HuH-7.5 (cell line): ENCODE measurements at places on chromosomes 11 and 22.
A peak's percentile ranks its signal among the peaks of the same experiment; 100 is the strongest.

GRCh38 chr11:122661182-122661945 is 5.8 kb downstream of the UBASH3B start:
- DNase-seq, result no peak

- DNase-seq, result peak; percentile 36
Observed at GRCh38 chr11:77547863-77548551, 41.7 kb upstream of the AQP11 start.

- no peak for DNase-seq
Observed at GRCh38 chr11:107263844-107264563, 193.6 kb downstream of the CWF19L2 start.

DNA sequence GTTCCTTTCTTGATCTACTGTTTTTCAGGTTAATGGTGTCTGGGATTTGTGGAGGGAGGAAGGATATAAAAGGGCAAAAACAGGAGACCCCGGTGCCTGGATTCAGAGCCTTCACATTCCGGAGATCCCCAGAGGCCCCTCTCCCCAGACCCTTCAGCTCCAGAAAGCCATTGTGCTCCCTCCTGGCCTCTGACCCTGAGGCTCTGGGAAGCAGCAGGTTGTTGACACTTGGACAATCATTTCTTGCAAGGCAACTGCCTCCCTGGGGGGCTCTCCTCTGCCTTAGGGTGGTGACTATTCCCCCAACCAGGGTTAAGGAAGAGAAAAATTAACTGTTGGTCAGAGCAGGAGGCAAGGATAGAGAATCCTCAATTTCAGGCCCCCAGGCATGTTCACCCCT is 86.9 kb upstream of the NNMT start:
- no peak for DNase-seq

GRCh38 chr22:27574002-27574366 is 227.6 kb downstream of the MN1 start:
- DNase-seq, result no peak

DNA sequence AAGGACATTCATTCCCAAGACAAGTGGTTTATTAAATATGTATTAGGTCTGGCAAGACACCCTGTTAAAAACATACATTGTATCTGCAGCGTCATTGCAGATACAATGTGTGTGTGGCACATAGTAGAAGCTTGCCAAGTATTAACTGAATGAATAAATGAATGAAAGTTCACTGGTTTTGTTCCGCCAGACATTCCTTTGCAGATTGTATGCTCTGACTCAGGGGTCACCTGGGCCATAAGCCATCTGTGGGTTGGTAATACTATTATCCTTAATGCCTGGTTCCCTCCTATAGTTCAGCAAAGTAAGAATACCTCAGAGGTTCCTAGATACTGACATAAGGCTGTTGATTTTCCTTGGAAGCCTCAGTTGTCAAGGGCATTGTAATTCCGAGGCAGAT is 377.3 kb upstream of the CCDC90B start:
- DNase-seq, result no peak

- no peak for DNase-seq
Observed at GRCh38 chr11:64790205-64791095, 12.1 kb upstream of the SF1 start.

DNA sequence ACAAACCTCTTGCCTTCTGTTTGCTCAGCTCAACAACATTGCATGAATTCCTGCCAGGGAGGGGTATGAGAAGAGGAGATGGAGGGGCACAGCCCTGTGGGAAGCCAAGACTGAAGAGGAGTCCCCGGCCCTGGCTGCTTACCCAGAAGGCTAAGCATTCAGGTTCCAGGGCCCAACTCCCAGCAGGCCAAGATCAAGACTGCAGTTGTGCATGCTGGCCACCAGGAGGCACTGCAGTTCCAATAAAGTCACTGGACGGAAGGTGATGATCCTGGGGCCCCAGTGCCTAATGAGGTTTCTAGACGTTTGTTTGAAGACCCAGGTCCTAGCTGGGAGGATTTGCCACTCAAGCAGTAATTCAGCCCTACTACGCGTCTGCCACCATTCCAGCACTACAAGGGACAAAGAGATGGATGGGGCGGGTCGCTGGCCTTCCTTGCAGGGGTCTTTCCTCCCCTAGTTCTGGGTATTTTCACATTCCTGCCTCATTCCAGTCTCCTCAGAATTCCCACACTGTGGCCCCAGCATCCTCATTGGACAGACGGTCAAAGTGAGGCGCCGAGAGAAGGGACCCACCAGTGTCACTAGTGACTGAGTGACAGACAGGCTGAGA is 23.6 kb downstream of the ALX4 start:
- DNase-seq, result no peak

DNA sequence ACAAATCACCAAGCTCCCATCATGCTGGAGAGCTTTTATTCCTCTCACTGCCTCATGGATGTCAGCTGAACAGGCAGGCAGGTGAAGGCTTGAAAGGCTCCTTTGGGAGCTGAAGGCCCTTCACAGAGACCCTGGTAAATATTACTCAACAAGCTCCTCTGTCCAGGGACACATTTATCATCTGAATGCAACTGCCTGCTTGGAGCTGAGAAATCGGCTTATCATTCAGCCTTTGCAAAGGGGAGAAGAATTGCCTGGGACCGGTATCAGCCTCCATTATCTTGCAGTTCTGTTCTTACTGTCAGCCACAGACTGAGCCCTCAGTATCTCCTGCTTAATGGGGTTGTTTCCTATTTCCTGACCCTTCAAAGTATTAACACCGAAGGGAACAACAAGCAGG is 113.8 kb upstream of the PITPNB start:
- no peak for DNase-seq

- DNase-seq, result no peak
Observed at GRCh38 chr11:64726211-64726641, 3.2 kb upstream of the NRXN2 start.

- no peak for DNase-seq
Observed at GRCh38 chr11:13152736-13153541, 124.7 kb upstream of the BMAL1 start.

DNA sequence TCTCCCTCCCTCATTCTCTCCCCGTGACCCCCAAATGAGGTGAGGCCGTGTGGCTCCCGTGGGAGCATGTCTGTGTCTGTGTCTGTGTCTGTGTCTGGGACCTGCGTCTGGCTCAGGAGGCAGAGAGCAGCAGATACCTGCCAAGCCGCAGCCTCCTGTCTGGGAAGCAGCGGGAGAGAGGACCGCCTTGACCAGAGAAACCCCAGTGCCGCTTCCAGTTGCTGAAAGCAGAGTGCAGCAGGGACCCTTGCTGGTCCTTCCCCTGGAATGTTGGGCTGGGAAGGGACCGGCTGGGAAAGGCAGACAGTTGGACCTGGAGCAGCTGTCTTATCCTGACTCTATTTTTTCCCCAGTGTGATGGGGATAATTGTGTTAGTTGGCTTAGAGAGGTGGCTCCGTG is 525 bp downstream of the CSDC2 start:
- DNase-seq, result no peak

DNA sequence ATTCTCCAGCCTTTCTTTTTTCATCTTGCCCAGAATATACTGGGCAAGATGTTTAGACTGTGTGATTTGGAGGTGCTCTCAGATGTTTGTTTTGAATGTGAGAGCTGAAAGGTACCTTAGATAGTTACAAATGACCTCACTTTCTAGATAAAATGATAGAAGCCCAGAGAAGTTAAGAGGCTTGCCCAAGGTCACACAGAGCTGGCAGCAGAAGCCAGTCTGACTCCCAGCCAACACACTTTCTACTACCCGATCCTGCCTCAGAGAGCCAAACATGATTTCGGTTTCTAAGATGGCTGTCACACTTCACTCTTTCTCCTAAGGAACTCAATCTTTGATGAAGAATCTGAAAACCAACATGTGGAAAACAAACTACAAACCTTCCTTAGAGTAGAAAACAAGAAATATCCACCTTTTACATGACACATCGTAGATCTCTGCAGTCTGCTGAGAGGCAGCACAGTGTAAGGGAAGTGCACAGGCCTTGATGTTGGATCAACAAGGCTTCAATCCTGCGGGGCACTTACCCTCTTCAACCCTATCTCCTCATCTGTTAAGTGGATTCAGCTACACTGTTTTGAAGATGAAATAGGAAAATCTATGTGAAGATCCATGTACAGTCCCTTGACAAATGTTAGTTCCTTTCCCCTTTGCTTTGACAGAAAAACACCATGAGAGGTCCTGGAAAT is 58.6 kb downstream of the SYTL2 start:
- DNase-seq, result no peak

DNA sequence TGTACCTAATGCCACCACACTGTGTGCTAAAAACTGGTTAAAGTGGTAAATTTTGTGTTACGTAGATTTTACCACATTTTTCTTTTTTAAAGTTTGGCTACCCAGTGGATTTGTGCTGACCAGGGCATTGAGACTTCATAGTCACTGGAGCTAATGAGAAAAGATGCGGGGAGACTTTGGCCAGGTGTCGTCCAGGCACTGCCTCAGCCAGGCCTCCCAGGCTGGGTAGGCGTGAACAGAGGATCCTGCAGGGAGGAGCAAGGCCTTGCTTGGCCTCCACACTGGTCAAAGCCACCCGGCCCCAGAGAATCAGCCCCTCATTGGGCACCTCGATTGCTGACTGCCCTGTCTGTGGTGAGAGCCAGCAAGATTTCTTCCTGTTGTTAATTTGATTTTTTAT is 13.4 kb upstream of the MGAT3 start:
- DNase-seq, result no peak

GRCh38 chr22:27116312-27117086 is 459.1 kb downstream of the MIAT start:
- no peak for DNase-seq

DNA sequence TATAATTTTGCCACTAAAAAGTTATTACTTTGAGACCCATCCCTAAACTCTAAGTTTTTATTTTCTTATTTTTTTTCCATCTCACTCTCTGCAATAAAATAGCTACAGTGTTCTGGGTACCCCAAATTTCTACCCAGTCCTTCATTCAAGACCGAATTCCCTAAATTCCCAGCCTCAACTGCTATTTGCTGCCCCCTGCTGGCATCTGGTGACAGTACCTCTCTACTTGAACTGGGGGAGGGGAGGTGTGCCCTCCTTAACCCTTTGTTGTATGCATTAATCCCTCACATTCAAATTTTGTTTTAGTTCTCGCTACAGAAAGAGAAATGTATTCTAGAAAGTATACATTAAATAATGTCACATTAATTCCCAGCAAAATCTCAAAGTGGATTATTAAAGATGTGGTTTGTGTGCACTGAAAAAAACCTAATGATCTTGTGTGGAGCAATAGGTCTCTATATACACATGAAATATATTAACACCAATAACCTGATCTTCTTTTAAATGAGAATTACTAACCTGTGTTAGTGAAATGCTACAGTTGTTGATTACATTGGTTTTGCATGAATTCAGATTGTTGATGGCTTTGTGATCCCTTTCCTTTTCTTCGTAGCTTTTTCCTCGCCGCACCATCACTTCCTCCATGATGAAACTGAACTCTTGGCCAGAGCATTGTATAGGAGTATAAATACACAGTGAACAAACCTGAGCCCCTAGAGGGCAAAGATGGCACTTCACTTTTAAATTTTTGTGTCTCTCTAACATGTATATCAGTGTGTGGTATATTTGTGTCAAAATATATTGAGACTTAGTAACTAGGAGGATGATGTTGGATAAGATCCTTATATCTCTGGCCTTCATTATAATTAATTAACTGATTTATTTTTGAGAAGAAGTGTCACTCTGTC is 590.0 kb downstream of the METTL15 start:
- peak; percentile 22 for DNase-seq

- DNase-seq, result no peak
Observed at GRCh38 chr11:4066910-4067309, 27.7 kb upstream of the RRM1 start.

- DNase-seq, result no peak
Observed at GRCh38 chr11:66739983-66740382, 11.0 kb upstream of the SPTBN2 start.

- DNase-seq, result no peak
Observed at GRCh38 chr11:9158898-9159391, 67.5 kb upstream of the SCUBE2 start.

GRCh38 chr11:68839054-68839865 is 2.5 kb downstream of the CPT1A start:
- peak; percentile 100 for DNase-seq

- DNase-seq, result no peak
Observed at GRCh38 chr11:19962801-19963175, 197.5 kb downstream of the DBX1 start.

DNA sequence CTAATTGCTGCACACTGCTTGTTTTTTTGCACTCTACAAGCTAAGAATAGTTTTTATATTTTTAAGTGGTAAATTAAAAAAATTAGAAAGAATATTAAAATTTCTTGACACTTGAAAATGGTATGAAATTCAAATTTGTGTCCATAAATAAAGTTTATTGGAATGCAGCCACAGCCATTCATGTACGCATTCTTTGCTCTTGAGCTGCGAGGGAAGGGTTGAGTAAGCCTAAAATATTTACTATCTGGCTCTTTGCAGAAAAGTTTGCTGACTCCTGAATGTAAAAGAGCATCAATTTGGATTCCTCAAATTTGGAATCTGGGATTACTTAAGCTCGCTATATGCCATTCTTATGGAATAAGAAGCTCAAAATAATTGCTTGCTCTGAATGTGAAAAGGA is 3.4 kb upstream of the ADAMTS8 start:
- no peak for DNase-seq

DNA sequence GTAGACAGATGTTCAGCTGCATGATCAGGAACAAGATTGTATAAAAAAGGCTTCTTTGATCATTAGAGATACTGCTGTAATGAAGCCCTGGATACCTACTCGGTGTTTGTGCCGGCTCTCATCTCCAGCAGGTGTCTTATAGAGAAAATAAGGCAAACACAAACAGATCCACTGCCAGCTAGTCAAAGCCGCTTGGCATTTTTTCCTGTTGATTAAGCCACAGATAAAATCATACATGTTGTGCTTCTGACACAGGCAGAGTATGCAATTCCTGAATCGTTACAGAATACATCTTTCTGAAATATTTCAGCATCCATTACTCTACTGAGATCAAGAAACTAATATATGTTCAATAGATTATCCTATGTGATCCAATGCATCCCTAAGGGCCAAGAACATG is 206.9 kb downstream of the CADM1 start:
- no peak for DNase-seq

GRCh38 chr11:1546077-1546535 is 26.0 kb downstream of the DUSP8 start:
- DNase-seq, result no peak

GRCh38 chr11:33721426-33721825 is 14.8 kb downstream of the CD59 start:
- DNase-seq, result no peak

- DNase-seq, result no peak
Observed at GRCh38 chr22:49740242-49740641, 87.4 kb downstream of the BRD1 start.
